Kidney tubule cell (primary cell): ENCODE measurements at places on chromosomes 4 and X.

DNA sequence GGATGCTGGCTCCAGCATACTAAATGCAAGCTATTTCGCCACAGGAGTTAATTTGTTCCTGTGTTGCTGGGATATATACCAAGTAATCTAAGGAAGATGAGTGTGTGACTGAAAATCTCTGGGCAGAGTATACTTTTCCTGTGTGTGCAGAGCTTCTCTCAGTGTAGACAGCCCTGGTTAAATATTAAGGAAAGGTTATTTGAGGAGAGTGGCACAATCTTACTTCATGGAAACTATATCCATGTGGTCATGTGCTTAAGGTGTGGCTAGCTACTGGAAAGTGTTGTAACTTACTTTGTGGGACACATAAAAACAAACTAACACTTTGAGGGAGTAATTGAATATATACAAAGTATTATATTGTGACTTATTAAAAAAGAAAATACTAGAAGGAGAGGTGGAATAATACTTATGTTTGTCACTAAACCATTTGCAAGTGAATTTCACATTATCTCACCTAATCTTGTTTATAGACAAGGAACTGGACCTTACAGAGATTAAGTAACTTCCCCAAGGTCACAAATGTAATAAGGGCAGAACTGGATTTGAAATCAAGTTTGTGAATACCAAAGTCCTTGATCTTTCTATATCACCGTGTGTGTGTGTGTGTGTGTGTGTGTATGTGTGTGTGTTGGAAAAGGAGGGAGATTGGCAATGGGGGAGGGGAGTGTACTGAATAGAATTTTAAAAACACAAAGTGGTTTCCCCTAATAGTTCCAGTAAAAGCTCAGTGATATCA lies 408.2 kb upstream of the NR3C2 start:
- peak; percentile 81 for DNase-seq

GRCh38 chrX:17017134-17017533 lies 70.7 kb downstream of the REPS2 start:
- DNase-seq: no peak

- peak; percentile 62 for DNase-seq
These were observed 40.2 kb upstream of the NHSL2 start for GRCh38 chrX:71870208-71871098.

DNA sequence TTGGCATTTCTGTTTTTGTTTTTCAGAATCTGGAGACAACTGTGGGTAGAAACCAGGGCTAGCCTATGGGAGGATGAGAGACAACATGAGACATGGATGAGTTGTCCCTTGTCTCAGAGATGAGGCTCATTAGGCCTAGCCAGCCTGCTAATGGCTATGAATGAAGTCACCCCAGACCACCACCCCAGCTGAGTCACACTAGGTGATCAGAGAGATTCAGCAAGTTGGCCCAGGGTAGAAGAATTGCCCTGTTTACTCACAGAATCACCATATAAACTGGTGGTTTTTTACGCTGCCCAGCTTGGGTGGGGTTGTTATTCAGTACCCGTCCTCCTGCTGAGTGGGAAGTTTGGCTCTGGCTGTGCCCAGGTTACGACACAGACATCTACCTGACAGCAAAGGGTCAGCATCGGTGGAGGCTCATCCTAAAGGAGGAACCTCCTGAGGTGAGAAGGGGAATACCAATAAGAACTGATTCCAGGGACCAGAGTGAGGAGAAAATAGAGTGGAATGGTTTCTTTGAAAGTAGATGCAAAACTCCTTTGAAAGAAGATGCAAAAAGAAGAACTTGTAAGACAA lies 17.2 kb upstream of the ARSJ start:
- DNase-seq: peak; percentile 91

- DNase-seq: peak; percentile 26
These were observed 108.1 kb downstream of the DHX15 start for GRCh38 chr4:24476282-24476681.

GRCh38 chr4:144509088-144510015 lies 136.6 kb upstream of the HHIP start:
- no peak for DNase-seq

GRCh38 chrX:109842611-109843010 lies 109.6 kb upstream of the ACSL4 start:
- no peak for DNase-seq

- DNase-seq: peak; percentile 55
These were observed 118.2 kb upstream of the KIT start for GRCh38 chr4:54539500-54540029.

- DNase-seq: no peak
These were observed 417 bp downstream of the PPP2R2C start for GRCh38 chr4:6472008-6472386.

DNA sequence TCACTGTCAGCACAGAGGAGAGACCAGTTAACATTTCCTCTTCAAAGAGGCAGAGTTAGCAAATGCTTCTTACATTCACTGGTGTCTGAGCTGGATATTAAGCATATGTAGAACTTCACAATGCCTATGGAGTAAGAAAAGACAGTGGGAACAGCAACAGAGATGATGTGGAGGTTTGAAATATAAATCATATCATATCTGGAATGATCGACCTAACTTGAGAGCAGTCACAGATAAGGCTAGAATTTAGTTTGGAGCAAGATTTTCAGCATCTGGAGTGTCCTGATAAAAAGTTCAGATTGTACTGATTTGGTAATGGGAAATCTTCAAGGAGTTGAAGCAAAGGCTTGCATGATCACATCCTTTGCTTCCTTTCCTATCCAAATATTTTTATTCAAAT lies 90.5 kb upstream of the ANKRD50 start:
- DNase-seq: no peak

- DNase-seq: no peak
These were observed 54.8 kb upstream of the RBMXL3 start for GRCh38 chrX:115134382-115134781.

- DNase-seq: no peak
These were observed 27.5 kb upstream of the CLCN4 start for GRCh38 chrX:10129229-10129628.

DNA sequence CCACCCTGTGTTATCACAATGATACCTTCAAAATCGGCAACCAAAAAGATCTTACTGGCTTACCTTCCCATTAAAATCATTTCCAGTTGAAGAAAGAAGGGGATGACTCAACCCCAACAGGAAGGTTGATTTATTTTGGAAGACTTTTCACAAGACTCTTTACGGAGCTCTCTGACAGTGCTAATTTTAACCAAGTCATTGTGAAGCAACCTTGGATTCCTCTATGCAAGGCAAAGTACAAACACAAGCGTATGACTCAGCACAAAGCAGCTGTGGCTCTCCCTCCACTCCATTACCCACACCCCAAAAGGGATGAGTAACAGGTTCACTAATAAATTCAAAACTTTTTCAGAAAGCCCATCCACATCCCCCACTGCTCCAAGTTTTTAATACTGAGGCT lies 213.8 kb upstream of the FGF13 start:
- peak; percentile 83 for DNase-seq

DNA sequence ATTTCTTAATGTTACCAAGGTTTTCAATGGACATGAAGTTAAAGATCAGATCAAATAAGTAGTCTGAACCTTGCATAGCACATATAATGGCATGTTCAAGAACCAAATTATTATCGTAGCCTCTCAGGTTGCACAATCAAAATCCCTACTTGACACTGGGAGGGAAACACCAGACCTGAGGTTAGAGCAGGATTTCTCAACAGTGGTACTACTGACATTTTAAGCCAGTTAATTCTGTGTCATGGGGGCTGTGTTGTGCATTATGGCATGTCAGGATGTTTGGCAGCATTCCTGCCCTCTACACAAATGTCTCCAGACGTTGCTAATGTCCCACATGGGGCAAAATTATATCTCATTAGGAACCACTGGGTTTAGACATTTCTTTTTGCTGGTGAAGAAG lies 20.8 kb downstream of the RLIM start:
- DNase-seq: no peak

DNA sequence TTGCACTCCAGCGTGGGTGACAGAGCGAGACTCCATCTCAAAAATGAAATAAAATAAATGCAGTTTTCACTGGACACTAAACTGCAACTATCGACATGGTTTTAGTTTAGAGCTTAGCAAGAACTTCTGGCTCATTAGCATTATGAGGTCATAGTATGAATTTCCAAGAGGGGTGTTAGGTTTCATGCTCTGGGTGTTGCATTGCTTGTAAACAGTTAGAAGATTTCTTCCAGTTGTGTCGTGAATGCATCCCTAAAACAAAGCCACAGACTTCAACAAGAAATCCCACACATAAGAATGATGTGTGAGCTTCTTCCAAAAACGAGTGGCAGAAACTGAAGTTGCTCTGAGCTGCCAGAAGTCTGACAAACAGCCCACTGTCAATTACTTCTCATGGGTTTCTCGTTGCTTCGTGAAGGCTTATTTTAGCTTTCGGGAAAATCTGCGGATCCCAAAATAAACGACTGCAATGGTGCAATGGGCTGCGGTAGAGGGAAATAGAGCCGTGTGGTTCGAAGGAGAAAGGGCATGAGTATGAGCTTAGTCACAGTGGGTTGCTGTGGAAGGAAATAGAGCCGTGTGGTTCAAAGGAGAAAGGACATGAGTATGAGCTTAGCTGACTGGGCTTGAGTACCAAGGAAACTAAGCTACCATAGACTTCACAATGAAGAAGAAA lies 354.9 kb downstream of the DHRSX start:
- no peak for DNase-seq

DNA sequence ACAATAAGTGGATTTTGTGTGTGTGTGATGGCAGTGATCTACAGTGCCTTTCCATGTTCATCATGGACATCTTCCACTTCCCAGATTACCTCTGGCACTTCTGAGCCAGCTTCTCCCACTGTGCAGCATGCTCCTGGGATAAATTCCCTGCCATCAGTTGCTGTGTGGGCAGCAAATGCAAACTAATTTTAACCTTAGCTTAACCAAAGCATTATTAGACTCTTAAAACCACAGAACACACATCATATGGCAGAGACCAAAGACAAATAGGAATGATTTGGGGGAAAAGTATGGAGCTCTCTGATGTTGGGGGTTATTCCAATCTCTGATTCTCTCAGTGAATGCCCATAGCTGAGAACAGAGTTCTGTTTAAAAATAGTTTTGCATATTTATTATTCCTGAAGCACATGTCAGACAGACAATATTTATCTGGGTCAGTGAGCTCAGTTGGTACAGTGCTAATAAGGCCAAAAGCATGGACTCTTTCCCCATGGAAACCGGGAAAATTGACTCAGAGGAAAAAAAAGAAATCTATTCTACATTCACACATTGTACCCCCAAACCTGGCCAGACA lies 567.4 kb downstream of the IQCM start:
- no peak for DNase-seq

DNA sequence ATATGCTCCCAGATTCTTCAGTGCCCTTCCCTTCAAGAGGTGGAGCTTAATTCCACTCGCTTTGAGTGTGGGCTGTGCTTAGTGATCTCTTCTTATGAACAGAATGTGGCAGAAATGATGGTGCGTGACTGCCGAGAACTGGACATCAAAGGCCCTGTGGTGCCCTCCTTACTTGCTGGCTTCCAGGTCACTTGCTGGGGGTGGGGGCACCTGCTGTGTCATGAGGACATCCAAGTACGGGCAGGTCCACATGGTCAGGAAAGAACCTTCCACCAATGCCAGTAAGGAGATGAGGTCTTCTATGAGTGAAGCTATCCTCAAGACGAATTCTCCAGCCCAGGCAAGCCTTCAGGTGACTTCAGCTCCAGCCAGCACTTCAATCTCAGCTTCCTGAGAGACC lies 95.8 kb downstream of the FAM53A start:
- no peak for DNase-seq

- DNase-seq: no peak
These were observed 94.8 kb upstream of the LANCL3 start for GRCh38 chrX:37476571-37477170.
